Amygdala (tissue), 56 donors: ENCODE measurements at places on chromosomes 13 and 19.

GRCh38 chr19:18208098-18208951 is 4.5 kb upstream of the RAB3A start:
- DNase-seq = no peak

DNA sequence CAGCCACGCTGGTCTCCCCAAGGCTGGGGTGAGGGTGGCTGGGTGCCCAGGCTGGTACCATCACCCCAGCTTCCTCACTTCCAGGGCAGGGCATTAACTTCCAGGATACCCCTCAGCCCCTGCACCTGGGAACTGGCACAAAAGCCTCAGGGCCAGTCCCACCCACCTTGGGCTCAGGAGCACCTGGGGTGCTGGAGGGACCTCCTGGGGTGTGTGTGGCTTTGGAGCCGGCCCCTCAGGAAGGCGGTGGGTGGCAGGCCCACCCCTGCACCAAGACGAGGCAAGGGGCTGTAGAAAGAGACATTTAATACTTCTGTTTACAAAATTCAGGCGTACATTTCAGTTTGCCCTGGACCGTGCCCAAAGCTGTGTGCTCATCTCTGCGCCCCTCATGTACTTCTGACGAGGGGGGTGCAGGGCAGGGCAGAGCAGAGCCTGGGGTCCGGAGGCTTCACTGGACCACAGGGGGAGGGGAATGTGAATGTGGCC is 16.8 kb downstream of the MPND start:
- DNase-seq = no peak

DNA sequence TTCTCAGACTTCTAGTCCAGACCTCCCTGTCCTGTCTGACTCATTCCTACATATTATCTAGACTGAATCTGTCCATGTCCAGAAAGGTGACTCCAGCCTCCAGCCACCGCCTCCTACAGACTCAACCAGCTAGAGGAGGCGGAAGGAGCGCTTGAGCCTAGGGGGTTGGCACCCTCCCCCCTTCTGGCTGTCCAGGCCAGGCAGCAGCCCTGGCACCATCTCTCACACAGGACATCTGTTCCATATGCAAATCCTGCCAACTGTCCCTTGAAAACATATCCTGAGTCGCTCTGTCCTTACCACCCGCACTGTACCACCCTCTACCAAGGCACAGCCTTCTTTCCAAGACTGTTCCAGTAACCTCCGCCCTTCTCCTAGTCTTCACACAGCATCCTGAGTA is 150.7 kb upstream of the WASF3 start:
- no peak for DNase-seq

- DNase-seq = no peak
Measured at GRCh38 chr19:28453420-28453819, 759.5 kb downstream of the UQCRFS1 start.

DNA sequence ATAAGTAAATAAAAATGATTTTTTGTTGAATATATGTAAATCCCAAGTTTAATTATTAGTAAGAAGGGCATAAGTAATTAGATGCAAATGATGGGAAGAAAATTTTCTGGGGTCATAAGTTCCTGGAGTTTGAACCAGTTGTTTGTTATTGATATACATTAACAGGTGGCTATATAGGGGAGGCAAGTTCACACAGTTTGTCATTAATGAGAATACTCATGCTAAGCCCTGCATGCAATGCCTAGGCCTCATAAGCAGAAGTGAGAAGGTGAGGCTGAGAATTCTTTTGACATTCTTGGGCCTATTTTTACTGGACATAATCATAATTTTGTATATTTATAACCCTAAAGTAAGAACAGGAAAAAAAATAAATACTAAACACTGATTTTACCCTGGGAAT is 1210.7 kb upstream of the PCDH9 start:
- DNase-seq = no peak

DNA sequence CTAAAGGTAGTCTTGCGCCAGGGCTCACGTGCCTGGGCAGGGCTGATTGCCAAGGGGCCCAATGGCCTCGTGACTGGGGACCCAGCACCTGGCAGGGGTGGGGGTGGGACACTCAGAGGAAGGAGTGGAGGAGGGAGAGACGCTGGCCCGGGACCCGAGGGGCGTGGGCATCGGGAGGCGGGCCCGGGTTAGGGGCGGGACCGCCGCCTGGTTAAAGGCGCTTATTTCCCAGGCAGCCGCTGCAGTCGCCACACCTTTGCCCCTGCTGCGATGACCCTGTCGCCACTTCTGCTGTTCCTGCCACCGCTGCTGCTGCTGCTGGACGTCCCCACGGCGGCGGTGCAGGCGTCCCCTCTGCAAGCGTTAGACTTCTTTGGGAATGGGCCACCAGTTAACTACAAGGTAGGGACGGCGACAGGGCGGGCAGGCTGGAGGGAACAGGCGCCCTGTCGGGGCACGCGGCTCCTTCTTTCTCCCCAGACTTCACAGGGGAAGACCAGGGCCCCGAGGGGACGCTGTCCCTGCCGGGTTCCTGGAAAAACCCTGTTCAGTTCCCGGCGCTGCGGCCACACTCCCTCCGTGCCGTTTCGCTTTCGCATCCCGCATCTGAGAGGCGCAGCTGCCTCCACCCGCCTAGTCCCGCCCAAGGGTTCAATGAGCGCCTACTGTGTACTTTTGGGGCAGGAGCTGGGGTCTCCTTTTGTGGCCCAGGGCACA is at the start of gene IFI30:
Gene IFI30, plus strand, starts transcription at position 242 of the 717 bp plus-strand sequence. Its CDS starts 29 bp downstream, at position 271.
- peak; percentile 26 for DNase-seq

DNA sequence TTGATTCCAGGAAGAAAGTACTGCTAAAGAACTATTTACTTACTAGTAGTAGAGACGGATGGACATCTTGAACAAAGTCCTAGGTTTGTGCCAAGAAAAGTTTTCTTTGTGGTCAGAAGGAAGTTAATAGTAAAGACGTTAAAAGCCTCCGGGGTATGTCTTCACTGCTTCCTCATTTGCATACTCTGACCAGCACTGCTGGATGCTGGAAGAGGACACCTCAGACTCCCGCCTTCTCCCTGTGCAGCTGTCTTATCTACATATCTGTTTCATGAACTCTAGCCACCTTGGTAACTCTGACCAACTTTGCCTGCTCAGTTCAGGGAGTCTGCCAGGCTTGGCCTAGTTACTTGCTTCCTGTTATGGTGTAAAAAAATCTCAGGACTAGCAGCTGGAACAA is 1109.1 kb upstream of the MIR17HG start:
- no peak for DNase-seq

GRCh38 chr19:35928507-35928906 is 7.7 kb upstream of the LRFN3 start:
- DNase-seq = no peak

- DNase-seq = no peak
Measured at GRCh38 chr13:29227576-29227975, 367.9 kb downstream of the SLC7A1 start.

GRCh38 chr19:1445185-1445931 is 4.6 kb upstream of the APC2 start:
- peak; percentile 20 for DNase-seq
